NCI-H226 (cell line): ENCODE measurements at places on chromosomes 13 and 19.

DNA sequence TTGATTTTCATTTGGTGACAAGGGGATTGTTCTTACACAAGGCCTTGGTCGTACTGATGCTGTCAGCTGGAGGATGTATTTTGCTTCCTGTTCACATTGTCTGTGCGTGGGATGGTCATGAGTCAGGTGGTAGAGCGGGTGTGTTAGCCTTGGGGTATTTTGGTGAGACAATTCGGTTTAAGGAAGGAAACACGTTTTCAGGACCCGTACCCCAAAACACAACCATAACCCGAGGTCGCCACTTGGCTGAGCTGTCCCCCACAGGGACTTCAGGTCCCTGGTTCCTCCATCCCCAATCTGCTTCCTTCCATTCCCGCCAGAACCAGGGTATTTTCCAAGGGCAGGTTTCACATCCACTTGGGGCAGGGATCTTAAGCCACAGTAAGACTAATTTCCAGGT lies 15.0 kb downstream of the MYO9B start:
- peak; percentile 22 for DNase-seq

GRCh38 chr19:12574036-12574435 lies 22.8 kb upstream of the ZNF564 start:
- no peak for DNase-seq

GRCh38 chr13:113448885-113449692 lies 4.2 kb downstream of the ADPRHL1 start:
- peak; percentile 99 for DNase-seq

GRCh38 chr19:38252941-38253691 lies 3.1 kb downstream of the PPP1R14A start:
- no peak for DNase-seq

- no peak for DNase-seq
Measured at GRCh38 chr19:12821761-12822160, 12.6 kb downstream of the RTBDN start.

GRCh38 chr13:38821770-38822551 lies 135.1 kb downstream of the FREM2 start:
- DNase-seq: no peak

DNA sequence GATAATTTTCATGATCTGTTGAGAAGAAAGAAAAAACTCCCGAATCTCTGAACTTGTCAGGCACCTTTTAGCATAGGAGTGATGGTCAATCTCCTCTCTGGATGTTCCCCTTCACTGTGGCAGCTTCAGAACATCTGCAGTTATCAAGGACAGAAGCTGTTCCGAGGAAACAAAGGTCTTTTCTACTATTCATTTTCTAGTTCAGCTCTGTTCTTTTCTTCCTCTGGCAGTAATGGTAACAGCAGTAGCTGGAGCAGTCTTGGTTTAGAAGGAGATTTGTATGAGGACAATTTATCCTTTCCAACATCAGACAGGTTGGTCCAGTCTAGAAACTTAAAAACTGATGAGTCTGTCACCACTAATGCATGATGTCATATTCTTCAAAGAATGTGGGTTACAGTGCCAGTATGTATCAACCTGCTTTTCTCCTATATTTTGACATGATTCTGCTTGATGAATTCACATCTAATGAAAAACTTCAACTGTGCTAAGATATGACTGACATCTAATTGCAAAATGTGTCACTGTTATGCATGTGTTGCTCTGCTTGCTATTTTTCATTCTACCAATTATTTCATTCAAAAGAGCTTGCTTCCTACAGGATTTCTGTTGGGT lies 41.0 kb downstream of the AKAP11 start:
- DNase-seq: no peak

- DNase-seq: no peak
Measured at GRCh38 chr19:38837656-38838121, 6.1 kb upstream of the ECH1 start.

DNA sequence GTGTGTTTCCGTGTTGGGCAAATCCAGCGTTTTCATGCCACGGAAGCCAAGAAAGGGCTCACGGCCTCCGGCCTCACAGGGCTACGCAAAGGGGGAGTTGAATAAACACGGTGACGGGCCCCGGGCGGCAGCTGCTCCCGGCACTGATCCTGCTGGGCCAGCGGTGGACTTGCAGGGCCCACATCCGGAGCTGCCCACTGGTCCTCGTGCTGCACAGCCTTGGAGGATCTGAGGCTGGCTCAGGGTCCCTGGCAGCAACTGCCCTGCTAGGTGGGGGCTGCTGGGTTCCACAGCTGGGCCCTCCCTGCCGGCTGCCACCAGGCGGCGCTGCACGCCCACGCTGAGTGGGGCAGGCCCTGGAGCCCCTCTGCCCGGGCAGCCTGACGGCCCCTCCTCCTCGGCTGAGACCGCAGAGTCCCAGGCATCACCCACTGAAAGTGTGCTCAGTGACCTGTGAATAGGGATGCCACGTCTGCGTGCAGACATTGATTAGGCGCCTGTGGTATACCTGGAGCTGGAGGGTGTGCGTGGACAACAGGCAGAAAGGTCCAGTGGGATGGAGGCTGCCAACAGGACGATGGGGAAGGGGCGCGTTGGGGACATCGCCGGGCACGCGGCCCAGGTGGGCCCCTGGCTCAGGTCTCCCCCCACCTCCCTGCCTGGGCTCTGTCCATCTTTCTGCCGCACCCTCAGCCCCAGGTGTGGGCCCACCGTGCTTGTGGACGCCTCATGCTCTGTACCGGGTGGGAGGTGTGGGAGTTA lies 5.3 kb upstream of the HCN2 start:
- no peak for DNase-seq

DNA sequence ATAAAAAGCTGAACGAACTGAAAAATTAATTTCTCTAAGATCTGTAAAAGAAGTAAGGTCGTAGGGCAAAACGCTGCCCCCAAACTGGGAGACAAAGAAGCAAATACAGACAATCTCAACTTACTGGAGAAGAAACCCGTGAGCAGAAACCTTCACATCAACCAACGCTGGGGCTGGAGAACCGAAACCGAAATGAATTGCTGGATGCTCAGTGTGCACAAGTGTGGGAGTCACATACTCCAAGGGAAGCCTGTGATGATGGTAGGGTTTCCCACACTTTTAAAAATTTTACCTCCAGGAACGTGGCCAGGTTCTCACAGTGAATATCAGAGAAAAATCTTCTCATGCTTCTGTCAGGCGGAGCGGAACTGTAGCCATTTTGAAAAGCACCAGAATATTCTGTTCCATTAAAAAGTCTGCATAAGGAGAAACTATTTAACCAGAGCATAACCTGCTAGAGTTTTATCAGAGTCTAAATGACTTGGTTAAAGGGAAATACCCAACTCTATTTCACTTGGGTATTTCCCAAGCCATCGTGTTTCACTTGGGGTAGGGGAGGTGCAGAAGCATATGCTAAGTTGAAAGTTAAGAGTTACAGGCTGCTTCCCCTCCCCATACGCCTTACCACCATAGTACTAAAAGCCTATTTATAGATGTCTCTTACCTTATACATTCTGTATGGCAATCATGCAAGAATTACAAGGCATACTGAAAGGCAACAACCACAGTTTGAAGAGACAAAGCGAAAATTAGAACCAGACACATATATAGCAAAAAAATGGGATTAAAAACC lies 110.5 kb upstream of the SLITRK1 start:
- DNase-seq: no peak

- DNase-seq: no peak
Measured at GRCh38 chr13:29664591-29664990, 69.1 kb upstream of the SLC7A1 start.

DNA sequence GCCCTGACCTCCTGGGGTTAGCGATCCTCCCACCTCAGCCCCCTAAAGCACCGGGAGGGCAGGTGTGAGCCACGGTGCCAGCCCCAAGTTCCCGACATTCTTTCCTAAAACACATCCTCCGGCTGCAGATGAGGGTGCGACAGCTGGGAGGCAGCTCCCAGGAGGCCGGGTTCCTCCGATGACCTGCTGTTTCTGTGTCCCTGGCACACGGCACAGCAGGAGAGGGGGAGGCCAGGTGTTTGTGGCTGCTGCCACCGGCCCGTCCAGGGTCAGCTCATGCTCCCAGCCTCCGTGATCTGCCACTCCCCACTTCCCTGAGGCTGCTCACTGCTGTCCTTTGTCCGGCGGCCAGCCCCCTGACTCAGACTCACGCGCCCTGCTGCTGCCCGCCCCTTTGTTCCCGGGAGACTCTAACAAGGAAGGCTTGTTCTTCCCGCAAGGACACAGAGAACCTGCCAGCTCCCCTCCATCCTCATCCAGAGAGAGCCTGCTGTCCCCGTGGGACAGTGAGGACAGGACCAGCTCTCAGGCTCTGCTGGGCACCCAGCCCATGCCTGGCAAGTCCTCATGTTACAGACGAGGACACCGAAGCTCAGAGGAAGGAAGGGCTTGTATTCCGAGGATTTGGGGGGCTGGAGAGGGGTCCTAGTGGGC lies 10.6 kb upstream of the MADCAM1 start:
- no peak for DNase-seq

- peak; percentile 16 for DNase-seq
Measured at GRCh38 chr13:113034451-113035212, 65.6 kb downstream of the MCF2L start.

DNA sequence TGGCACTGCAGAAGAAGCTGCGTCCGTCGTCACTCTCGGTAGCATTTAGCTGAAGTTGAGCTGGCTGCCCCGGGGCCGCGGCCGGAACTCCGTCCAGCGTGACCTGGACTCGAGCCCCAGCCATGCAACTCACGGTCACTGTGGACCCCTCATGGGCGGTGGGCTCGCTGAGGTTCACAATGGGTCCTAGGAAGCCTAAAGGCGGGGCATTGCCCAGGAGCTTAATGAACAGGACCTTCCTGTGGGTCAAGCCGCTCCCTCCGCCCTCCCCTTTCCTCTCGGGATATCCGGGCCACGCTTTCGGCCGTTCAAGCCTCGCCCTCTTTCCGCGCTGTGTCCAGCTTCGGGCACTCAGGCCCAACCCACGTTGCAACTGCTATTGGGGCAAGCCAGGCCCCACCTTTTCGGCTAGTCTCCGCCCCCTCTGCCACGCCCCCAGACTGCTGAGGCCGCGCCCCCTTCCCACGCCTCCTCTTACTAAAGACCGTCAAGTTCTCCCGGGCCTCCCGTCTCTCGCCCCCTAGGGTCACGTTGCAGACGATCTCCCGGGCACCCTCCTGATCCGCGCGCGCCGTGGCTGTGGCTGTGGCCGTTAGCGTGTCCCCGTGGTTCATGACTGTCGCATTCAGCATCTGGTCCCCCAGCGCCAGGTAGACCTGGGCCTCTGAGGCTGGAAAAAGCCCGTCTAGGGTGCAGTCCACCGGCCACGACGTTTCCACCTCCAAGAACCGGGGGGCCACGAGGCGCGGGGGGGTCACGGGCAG lies 1.4 kb upstream of the RAVER1 start:
- DNase-seq: peak; percentile 97

DNA sequence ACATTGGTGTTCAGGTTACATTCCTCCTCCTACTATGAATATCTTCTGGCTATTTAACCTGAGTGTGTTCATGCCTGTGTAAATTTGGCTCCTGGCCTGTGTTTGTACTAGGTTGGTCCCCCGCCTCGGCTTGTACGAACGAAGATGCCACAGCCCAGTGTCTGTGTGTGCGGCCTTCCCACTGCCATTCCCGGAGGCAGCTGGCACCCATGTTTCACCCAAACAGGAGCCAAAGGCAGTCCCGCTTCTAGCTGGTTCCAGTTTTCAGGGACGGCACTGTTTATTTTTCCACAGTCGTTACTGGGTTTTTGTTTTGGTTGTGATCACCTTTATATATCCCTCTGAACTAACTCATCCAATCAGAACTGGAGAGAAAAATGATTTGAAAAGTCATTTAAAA lies 102.5 kb upstream of the ZNF536 start:
- no peak for DNase-seq

DNA sequence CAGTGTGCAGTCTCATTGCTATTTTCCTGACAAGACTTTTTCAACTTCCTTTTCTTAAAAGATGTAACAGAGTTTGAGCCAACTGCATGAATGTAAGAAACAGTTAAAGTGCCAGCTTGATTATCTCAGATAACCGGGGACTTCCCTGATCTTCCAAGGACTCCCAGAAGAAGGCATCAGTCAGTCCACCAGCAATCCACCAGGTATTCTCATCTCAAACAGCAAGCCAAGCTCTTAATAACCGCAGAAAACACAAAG lies 350.1 kb downstream of the LIG4 start:
- no peak for DNase-seq

DNA sequence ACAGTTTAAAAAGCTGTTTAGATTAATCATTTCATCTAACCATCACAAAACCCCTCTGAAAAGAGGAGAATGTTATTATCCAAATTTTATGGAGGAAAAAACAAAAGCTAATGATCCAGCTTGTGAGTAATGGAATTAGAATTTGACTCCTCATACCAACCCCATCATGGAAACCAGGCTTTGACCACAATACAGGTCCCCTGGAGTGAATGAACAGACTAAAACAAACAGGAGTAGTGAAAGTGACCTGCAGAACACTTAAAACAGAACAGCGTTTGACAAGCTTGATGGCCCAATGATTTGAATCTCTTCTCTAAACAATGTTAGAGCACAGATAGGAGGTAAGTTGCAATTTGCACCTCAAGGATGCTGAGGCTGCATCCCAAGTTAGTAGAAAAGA lies 230.0 kb downstream of the DCT start:
- DNase-seq: peak; percentile 62

DNA sequence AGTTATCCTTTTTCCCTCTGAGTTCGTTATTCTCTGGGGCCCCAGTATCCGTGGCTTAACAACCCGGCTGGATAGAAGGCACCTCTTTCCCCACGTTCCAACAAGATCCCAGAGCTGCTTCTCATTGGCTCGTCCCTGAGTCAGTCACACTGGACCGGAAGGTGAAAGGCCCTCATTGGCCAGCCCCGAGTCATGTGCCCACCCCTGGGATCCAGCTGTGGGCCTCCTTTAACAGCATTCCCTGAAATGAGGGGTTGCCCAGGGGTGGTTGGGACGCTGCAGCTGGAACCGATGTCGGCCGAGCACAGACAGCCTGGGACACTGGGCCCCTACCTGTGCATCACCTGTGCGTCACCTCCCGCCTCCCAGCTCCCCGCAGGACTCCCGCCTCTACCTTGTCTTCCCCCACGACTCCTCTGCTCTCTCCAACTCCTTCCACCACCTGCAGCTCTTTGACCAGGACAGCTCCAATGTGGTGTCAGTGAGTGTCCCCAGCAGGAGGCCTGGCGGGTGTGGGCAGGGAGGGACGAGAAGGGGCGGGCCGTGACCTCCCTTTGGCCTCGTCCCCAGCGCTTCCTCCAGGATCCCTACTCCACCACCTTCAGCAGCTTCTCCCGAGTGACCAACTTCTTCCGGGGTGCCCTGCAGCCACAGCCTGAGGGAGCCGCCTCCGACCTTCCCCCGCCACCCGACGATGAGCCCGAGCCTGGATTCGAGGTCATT lies 4.3 kb downstream of the TBC1D17 start:
- DNase-seq: no peak

- peak; percentile 37 for DNase-seq
Measured at GRCh38 chr13:92187378-92187989, 789.1 kb downstream of the GPC5 start.

- DNase-seq: no peak
Measured at GRCh38 chr13:30816736-30817135, 81.4 kb downstream of the ALOX5AP start.

- no peak for DNase-seq
Measured at GRCh38 chr13:106036870-106037269, 498.6 kb downstream of the EFNB2 start.

DNA sequence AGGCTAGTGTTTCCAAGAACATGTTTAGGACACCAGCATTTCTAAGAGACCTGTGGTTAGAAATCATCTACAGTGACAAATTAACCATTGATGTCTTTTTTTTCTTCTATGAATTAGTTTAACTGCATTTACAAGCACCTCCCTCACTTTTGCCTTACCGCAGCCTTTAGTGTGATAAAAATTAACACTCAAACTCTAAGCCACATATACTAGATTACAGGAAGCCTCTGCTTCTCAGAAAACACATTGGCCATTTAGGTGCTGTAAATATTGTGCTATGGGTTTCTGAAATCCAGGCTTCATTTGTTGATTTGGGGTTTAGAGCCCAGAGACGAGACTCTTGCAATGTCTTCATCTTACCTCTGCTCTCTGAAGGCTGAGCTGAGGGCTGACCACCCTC lies 34.6 kb upstream of the OLFM4 start:
- no peak for DNase-seq
